Right ventricle myocardium inferior (tissue), 1 donor: ENCODE measurements at places on chromosomes 5 and 9.

- no peak for DNase-seq
Measured at GRCh38 chr9:130027533-130028365, 15.2 kb downstream of the FNBP1 start.

DNA sequence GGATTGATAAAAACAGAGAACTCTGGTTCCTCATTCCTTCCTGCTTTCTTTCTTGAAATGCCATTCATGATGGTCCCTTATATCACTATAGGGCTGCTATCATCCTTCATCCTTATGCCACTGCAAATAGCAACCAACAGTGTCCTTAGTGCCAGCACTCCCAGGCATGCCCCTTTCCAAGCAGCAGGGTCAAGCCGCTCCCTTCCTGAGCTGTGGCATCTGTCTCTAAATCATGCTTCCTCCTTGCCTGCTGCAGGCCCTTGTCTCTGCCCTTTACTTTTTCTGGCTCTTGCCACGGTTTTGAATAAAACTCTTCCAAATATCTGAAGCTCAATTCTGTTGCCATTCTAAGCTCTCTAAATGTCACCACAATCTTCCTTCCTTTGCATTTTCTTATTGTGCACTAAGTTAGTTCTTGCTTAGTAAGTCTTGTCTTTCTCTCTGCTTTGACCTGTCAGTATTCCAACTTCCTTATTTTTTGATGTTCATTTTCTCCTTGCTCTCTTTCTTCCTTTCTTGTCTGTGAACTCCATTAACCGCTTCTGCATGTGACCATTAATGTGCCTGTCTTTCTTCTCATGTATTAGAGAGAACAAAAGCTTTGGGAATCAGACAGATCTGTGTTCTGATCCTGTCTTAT is 19.9 kb downstream of the TLR4 start:
- no peak for DNase-seq

DNA sequence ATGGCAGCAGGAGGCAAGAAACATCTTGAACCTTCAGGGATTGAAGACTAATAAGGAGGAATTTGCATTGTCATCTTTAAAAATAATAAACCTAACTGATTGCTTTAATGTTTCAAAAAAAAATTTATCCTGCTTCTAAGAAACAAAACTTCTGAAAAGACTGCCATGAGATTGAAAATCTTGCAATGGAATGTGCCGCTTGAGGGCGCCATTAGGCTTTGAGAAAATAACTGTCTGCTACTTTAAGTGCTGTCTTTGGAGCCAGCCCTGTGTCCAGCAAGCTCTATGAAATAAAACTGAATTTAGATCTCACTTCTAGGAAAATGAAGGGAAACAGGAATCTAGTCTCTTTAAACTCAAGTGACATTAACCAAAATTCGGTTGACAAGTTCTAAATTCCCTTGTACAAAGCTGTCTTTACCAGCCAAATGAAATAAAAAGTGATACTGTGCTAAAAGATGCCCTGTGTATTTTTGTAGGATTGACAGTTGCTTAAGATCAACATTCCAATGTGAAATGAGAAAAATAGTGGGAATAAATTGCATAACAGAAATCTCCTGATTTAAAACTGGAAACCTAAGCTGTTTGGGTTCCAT is 79.4 kb downstream of the ESM1 start:
- no peak for DNase-seq

- DNase-seq: no peak
Measured at GRCh38 chr9:132066511-132066910, 13.2 kb downstream of the MED27 start.

DNA sequence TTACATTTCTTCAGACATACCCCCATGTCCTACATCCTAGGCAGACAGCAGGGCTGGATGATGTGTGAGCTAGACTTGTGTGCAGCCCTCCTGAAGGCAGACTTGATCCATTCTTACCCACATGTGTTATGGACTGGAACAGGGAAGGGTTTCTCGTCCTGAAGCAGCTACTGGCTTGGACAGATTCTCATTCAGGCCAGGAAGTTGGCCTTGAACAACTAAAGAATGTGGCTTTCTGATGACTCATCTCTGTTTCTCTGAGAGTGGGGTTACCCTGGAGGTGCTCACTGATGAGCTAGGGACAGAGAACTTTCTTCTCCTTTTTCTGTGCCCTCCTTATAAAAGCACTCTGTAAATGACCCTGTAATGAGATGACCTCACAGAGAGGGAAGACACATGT is 246.5 kb downstream of the PCSK5 start:
- DNase-seq: no peak

DNA sequence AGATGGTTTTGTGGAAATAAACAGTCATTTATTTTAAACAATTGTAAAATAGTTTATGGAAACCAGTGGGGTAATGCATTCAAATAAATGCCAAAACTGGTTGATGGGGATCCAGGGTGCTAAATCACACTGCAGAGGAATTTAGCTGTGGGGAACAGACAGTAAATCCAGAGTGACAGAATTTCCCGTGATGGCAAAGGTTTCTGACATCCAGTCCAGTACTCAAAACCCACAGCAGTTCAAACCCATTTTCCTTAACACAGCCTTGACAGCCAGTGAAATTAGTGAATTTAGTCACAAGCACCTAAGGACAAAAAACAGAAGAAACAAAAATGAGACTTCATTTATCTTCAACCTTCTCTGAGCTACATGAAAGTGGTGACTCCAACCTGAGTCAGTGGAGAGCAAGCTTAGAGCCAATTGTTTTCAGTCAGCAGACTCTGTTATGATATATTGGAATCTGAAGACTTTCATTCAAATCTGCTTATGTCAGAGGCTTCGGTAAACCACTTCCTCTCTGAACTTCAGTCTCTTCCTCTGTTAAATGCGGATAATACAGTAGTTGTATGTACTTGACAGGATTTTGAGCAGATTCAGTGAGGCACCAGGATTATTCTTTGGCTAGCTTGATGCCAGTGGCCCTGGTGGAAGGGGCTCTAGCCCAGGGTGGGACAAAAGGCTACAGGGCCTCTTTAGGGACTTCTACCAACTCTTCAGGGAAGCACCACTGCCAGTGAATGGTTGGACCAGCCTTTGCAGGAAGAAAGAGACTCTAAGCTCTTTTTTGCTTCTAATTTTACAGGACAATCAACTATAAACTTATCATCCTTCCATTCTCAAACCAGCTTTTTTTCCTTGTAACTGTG is 185.3 kb downstream of the MAPKAP1 start:
- no peak for DNase-seq

GRCh38 chr5:125100951-125101350 is 354.5 kb upstream of the ZNF608 start:
- DNase-seq: no peak

GRCh38 chr9:87659534-87660419 is 66.1 kb upstream of the CTSL start:
- DNase-seq: no peak
